ENCODE measurements at places on chromosomes 3 and 15.

- no peak for DNase-seq
Measured at GRCh38 chr3:144097163-144097562, 125.5 kb downstream of the DIPK2A start.

DNA sequence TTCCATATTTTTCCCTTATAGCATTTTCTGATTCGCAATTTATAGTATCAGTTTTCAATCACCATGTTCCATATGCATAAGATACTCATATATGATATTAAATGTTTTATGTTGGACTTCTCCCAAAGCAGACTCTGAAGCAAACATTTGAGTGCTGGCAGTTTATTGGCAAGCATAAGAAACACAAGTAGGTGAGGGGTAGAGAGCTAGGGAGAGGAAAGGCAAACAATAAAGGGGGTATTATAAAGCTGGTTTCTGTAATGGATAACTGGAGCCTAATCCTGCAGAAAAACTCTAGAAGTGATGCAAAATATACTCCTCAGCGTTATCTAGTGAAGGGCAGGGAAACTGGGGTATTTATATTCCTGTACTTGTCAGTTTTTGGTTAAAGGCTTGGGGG is 491.5 kb upstream of the TGFBR2 start:
- no peak for DNase-seq

- no peak for DNase-seq
Measured at GRCh38 chr15:68334661-68335124, 57.1 kb downstream of the FEM1B start.

DNA sequence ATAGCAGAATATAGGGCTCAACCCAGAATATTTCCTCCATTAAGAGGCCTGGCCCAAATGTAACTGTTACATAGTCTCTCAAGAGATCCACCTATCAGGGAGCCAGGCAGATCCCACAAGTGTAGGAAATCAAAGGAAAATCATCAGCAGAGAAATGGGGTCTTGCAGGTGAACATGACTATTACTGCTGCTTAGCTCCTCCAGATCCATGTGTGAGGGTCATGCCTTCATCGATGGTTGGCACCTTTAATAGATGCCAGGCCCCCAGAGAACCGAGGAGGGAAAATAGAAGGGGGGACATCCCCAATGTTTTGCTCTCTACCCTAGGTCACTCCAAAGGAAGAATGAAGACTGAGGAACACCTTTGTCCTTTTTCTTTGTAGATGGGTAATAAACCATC is 1029.9 kb upstream of the CADM2 start:
- no peak for DNase-seq

DNA sequence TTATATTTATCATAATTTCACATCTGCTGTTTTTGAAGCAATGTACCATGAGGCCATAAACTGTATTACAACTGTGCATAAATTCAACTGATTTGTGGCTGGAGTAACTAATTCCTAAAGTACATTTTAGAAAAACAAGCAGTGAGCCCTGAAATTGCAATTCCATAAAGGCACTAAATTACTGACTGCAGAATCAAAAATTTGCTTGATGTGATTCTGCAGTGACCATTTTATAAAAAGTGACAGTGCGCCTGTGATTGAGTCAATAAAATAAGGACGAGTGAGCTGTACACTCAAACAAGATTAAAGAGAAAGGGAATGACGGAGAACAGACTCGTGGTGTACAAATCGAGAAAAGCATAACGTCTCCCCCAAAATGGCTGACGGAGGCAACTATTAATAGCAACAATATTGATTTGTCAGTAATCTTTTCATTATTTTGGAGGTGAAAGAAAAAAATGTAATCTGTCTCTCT is 121.4 kb upstream of the MEIS2 start:
- DNase-seq = no peak

- DNase-seq = no peak
Measured at GRCh38 chr15:52498706-52499105, 30.0 kb downstream of the MYO5A start.

GRCh38 chr3:138598534-138598933 is 4.5 kb upstream of the CEP70 start:
- DNase-seq = no peak

DNA sequence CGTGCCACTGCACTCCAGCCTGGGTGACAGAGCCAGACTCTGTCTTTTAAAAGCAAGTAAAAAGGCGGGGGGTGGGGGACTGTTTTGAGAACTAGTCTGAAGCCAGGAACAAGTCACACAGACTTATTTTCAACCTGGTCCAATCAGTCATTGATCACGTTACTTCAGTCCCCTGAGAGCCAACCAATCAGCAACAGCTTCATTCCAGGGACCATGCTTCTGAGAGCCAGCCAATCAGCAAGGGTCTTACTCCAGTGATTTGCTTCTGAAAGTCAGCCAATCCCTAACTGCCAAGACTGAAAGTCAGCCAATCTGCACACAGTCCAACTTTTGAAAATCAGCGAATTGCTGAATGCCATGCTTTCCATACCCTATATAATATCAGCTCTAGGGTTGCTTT is 48.6 kb upstream of the C15orf39 start:
- DNase-seq = no peak

GRCh38 chr15:31325595-31326155 is 960 bp upstream of the KLF13 start:
- peak; percentile 44 for DNase-seq

DNA sequence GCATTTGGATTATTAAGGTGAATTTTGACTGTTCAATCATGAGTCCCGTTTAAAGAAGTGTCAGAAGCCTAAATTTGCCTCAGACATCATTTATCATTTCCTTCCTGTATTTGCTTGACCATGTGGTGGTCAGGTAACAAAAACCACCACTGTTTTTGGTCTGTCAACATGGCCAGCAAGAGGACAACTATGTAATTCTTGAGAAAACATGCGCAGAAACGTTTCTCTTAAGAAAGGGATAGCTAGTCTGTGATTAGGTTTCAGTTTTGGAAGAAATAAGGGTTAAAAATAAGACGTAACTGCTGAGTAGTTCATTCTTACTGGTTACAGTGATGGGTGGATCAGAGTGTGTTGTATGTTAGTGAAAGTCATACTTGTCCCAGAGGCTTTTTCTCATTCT is 204.5 kb downstream of the AKAP13 start:
- DNase-seq = no peak

DNA sequence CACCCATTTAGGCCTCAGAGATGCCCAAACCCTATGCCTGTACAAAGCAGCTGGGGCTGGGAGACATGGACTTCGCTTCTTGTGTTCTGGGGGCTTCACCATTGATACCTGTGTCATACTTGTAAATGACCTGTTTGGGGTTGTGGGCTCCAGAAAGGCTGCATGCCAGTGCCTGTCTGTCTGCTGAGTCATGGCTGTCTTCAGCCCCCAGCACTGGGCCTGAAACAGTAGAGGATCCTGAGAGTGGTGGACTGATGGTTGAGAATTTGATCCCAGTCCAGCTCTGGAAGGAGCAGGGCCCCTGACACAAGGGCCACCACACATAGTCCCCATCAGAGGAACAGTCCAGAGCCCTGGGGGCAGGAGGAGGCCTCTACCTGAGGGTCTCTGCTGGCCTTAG is 24.6 kb upstream of the APEH start:
- DNase-seq = no peak

- DNase-seq = no peak
Measured at GRCh38 chr3:123749711-123750110, 134.4 kb downstream of the MYLK start.

DNA sequence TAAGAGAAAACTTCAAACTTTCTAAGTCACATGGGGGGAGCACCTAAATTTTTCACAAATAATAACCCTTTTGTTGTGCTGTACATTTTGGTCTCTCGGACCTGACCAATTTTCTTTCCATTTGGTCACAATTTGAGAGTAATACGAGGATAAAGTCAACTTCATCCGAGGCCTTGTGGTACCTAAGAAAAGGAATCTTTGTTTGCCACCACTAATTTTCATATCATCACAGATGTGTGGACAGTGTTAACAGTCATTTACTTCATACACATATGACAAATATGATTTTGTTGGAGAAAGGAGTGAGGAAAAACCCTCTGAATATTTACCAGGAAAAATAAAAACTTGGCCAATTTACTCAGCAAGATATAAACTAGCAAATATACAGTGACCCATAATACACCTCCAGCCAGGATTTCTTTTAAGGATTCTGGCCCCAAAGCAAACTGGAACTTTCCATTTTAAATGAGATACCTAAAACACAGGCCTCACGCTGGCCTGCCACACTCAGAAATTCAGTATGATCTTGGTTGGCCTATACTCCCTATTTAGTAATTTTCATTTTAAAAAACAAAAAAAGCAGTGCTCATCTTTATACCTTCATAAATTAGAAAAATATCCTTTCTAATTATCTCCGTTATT is 40.7 kb downstream of the VGLL4 start:
- no peak for DNase-seq

GRCh38 chr15:95994418-95994817 is 336.1 kb upstream of the NR2F2 start:
- DNase-seq = no peak

GRCh38 chr3:102224171-102224570 is 210.6 kb upstream of the ZPLD1 start:
- DNase-seq = no peak

GRCh38 chr3:133383175-133383574 is 16.7 kb upstream of the BFSP2 start:
- DNase-seq = no peak
